ENCODE measurements at places on chromosomes 4 and X.

GRCh38 chr4:25180524-25181131 is 20.4 kb upstream of the SEPSECS start:
- DNase-seq = no peak

DNA sequence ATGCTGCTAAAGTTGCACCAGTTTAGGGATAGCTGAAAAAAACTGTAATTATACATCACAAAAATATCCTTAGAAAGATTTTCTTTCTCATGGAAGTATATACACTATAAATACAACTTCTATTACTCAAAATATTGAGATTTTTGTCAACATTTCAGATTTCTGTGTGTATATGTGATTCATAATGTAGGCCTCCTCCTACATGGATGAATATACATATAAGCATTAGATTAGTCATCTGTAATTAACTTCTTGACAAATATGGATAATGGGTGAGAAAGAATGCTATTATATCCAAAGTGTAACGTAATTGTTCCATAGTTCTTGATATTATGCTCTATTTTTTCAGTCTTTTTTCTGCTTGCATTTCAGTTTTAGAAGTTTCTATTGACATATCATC is 124.9 kb downstream of the CBLL2 start:
- no peak for DNase-seq

GRCh38 chr4:37674439-37674838 is 11.7 kb downstream of the RELL1 start:
- DNase-seq = no peak

- no peak for DNase-seq
Measured at GRCh38 chr4:152500275-152500674, 35.6 kb downstream of the FBXW7 start.

DNA sequence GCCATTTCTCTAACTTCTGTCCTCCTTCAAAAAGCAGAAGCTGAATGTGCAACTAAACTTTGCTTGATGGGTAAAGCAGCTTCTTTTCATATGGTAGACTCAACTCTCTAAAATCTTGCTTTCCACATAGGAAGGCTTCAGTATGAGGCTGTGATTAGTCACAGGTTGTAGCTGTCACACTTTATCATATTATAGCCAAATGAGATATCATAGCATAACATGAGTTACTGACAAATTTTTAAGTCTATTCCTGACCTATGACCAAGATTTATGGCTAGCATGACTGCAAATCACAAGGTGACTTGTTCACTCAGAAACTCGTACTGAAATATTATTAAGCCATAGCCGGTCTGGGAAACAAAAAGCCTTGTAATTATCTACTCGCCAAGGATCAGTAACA is 998.6 kb downstream of the RPA4 start:
- no peak for DNase-seq

DNA sequence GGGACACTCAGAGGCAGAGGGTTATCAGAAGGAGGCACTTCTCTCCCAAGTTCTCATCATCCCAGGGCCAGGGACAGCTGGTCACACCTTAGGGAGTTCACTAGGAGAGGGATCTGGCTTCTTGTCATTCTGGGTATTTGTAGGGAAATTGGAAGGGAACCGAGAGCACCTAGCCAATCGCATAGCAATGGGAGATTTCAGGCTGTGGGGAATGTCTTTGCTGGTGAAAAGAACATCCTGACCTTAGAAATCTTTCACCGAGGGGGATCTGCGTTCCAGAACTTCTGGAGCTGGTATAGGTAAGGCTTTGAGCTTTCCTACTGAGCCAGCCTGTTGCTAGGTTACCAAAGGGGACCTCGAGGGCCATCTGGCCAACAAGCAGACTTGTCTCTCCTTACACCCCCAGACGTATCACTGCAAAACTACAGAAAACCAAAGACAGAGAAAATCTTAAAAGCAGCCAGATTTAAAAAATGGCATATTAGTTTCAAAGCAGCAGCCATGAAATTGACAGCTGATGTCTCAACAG is 6.8 kb downstream of the HTT-AS start:
- no peak for DNase-seq

- no peak for DNase-seq
Measured at GRCh38 chr4:138405466-138405891, 163.3 kb upstream of the SLC7A11 start.

GRCh38 chr4:4559596-4559995 is 17.7 kb upstream of the STX18 start:
- no peak for DNase-seq

DNA sequence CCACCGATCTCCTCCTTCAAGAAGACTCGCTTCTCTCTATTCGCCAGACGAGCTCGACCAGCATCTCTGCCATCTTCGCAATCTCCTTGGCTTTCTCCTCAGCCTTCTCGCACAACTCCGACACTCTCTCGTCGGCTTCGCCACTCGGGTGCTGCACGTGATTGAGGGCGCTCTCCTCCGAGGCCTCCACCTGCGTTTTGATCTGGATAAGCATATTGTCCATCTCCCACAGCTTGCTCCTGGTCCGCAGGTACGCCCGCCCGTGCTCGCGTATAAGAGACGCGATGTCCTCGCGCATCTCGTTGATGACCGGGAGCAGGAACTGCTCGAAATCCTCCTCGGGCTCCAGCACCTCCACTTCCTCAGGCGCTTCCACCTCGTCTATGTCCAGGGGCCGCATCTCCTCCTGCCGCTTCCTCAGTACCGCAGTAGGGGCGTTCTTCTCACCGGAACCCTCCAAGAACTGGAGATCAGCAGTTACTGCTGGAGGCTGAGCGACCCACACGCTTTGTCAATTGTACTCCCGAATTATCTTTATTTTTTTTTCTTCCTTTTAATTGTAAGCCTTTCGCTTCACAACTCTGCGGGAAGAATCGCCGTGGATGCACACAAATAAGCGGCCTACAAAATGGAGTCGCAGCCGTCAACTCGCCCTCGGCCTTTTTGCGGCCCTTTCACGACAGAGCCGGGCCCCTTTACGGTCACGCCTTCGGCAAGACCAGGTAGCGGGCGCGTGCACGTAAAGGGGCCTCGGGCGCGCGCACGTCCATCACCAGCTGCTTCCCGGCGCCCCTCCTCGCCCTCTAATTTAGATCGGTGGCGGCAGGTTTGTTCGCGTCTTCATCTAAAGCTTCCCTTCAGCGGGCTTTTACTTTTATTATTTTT is at the start of gene MRFAP1L1:
TSS of gene MRFAP1L1 (minus strand) at position 636 of the 885 bp plus-strand sequence. CDS start at position 400, 236 bp downstream.
- DNase-seq = peak; percentile 92

DNA sequence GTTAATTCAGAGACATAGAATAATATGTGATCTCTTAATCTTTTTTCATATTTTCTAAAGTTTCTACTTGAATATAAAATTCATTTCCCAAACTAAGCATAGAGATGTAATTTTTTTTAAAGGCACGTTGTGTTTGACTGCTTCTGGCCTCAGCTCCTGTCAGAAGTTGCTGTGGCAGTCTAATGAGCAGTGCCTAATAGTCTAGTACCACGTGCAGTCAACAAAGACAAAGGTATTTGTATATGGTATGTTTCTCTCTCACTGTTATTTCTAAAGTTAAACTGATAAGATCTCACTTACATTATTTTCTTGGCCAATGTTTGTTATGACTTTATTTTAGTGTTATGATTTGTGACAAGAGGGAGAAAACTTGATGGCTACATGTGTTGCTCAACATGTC is 48.6 kb upstream of the MCUB start:
- DNase-seq = no peak

DNA sequence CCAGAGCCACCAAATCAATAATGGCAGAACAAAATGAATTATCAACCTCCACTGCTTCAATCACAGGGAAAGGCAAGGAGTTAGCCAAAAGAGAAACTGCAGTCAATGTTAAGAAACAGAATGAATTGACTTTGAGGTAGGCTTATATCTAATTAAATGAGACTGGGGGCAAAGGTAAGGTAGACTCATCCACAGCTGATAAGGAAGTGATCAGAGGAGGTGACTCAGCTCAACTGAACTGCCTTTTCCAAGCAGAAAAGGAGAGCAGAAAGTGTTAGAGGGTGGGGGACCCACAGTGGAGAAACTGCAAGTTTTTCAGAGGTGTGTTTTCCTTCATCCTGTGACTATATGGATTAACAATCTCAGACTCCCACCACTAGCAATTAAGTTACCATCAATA is 345.8 kb upstream of the PPARGC1A start:
- DNase-seq = no peak

- no peak for DNase-seq
Measured at GRCh38 chrX:38095971-38096529, 89.7 kb downstream of the SYTL5 start.

DNA sequence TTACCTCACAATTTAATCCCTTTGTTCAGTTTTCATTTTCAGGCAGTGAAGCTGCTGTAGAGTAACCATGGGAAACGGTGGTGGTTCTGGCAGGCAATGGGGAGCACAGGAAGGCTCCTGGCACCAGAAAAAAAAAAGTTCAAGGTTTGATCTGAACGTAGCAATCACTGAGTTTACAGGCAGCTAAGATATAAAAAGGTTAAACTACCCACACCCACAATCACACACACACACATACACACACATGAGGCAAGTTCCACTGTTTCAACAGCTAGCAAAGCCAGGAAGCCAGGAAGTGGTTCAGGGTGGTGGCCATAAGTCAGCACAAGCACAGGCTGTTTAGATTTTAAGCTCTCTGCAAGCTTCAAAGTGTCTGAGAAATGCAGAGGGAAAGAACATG is at the start of gene SULT1B1:
TSS of gene SULT1B1 (minus strand) at position 166 of the 400 bp plus-strand sequence. CDS start 5,403 bp downstream, outside the sequence.
- DNase-seq = no peak

DNA sequence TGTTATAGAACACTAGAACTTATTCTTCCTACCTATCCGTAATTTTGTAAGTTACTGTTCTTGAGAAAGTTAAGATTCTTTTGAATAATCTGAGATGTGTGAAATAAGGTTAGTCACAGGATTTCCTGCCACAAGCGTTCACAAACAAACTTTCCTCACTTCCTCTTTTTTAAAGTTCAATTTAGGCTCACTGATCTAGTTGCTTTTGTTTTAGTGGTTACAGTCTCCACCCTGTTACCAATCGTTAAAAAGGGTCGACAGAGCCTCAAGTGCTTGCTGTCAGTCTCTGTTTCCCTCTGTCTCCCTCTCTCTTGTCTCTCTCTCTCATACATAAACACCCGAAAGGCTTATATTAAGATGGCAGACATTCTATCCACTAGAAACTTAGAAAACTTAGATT is 35.9 kb upstream of the STK26 start:
- DNase-seq = no peak

DNA sequence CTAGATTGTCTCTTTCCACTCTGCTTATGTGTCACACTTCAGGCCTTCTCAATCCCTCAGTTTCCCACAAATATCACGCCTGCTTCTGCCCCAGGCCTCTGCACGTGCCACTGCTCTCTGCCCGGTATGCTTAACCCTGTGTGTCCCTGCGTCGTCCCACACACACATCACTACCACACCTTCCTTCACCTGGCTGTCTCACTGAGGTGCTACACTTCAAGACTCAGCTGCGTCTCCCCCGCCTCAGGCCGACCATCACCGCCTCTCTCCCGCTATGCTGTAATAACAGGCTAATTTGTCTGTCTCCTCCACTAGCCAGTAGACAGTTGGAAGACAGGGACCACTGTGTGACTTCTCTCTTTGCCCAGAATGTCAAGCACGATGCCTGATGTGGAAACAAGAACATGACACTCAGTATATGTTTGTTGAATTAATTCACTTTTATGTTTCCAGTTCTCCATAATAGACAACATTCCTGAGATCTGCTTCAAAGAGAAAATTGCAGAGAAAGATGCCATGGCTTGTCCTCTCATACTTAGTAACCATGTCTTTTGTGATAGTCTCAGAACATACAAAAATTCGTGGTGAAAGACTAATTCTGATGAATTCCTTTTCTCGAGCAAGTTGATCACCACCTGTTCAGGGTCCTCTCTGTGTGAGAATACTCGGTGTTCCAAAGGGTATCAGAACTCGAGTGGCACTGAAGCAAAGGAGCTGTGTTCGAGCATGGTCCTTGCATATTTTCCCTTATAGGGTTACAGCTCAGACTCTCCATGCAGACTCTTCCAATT is 54.2 kb downstream of the AFAP1 start:
- no peak for DNase-seq

DNA sequence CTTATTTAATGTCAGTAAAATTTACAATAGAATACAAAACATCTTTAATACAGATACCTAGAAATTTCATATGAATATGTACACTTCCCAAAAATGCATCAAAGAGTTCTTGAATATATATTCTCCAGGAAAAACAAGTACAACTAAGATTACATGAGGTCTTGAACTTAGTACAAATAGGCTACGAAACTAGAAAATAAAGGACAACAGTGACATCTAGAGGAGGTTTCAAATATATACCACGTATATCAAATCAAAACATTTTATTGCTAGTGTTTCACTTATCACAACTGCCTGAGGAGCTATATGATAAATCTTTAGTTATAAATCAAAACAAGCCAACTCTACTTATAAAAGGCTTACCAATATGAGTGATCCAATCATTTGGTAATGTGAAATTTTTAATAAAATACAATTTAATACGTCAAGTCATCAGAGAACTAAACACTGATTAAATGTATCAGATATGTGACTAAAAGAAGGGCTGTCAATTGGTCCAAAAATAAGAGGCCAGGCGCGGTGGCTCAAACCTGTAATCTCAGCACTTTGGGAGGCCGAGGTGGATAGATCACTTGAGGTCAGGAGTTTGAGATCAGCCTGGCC is 36.6 kb downstream of the ANAPC10 start:
- no peak for DNase-seq

DNA sequence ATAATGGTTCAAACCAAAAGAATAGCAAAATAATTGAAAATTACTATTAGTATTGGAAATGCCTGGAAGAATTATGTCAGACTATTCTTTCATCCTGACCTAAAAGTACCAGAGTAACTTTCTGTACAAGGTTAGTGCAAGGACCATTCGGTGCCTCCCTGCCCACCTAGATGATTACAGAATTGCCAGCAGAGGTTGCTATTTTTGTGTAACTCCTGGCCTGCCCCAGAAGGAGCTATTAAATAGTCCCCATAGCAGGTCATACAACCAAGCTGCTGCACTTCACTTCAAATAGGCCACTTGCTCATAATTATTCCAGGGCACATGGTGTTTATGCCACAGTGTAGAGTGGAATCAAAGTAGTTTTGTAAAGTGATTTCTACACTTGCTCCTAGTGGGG is 831.1 kb upstream of the PABPC4L start:
- DNase-seq = no peak

GRCh38 chrX:102658556-102658955 is 7.3 kb downstream of the GPRASP1 start:
- DNase-seq = no peak

GRCh38 chr4:170017252-170017651 is 8.9 kb downstream of the MFAP3L start:
- no peak for DNase-seq

DNA sequence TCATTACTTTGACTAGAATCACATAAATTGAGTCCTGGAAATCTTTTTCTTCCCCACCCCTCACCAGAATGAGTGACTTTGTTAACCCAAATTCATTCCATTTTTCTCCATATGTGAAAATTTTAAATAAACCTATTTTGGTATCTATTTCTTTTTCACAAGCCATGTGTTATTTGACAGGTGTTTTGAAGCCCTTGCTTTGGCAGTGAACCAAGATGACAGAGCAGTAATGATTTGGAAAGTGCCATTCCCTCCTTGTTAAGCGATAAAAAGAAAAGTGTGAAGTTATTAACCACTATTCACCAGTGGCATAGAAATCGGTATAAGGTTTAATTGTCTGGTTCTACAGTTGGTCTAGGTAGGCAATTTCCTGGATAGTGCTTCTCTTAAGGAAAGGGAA is 66.1 kb downstream of the POLA1 start:
- DNase-seq = no peak

All from stimulated activated CD8-positive, alpha-beta memory T cell treated with anti-CD3 and anti-CD28 coated beads, Interleukin-4, amount 100 ng/mL, for 4 hours (primary cell).